ENCODE measurements at places on chromosomes 4 and X.

- DNase-seq: no peak
These were observed 363.1 kb upstream of the SLIT2 start for GRCh38 chr4:19888587-19888986.

DNA sequence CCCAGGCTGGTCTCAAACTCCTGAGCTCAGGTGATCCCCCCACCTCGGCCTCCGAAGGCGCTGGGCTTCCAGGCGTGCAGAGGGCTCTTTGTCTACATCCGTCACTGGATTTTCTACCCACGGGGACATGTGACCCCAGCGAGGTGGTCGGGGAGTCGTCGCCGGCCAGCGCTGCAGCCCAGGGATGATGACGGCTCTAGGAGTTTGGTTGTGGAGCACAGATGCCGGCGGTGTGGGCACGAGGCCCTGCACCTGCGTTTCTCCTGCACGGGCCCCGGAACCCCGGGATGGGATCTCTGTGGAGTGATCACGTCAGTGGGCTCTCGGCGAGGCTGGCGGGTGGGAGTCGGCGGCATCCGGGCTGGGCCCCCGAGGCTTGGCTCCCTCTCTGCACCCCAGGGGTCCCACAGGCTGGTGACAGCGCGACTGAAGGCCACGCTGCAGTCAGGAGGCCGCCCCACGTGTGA, 9.1 kb upstream of the GTPBP6 start:
- DNase-seq: no peak

- peak; percentile 1 for DNase-seq
These were observed at the start of gene NUDT10 for GRCh38 chrX:51332188-51332942. Gene NUDT10, plus strand, starts transcription at chrX:51332822. Its CDS starts 144 bp downstream, at chrX:51332966.

DNA sequence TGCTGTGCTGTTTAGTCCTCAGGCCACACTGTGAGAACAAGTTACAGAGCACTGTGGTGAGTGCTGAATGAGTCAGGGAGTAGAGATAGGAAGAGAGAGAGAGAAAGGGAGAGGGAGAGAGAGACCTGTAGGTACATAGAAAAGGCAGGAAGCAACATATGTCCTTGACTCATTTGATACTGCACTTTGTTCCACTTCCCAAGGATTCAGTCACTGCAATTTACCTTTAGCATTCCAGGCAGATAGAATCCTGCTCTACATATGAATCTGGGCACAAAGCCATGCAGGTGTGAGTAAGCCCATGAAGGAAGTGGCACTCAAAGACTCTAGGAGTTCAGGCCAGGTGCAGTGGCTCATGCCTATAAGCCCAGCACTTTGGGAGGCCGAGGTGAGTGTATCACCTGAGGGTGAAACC, 1.0 kb upstream of the DAPP1 start:
- no peak for DNase-seq

- no peak for DNase-seq
These were observed 152.6 kb upstream of the HAND2 start for GRCh38 chr4:173682609-173683008.

- DNase-seq: no peak
These were observed 40.9 kb downstream of the HMX1 start for GRCh38 chr4:8830611-8831200.

GRCh38 chr4:119113033-119113655, 22.5 kb upstream of the MYOZ2 start:
- no peak for DNase-seq

- DNase-seq: no peak
These were observed 1156.1 kb downstream of the FAT4 start for GRCh38 chr4:126470862-126471261.

GRCh38 chr4:23775694-23776093, 114.2 kb downstream of the PPARGC1A start:
- no peak for DNase-seq

DNA sequence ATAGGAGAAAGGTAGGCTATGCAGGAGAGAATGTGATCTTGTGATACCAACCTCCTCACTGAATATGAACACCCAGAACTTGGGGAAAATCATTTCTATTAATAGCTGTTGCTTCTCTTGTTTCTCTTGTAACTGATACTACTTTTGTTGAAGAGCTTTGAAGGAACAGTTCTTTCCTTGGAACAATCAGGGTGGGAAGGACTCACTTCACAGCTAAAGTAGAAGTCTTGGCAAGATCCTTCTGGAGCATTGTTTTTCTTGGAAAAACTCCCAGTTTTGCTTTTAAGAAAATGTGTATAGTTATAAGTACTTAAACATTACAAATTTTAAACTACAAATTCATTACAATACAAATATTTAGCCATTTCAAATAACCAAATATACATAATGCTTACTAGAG, 19.1 kb upstream of the XK start:
- no peak for DNase-seq

- DNase-seq: no peak
These were observed 137.0 kb downstream of the RBM47 start for GRCh38 chr4:40492691-40493090.

GRCh38 chrX:38877366-38877765, 76.1 kb downstream of the MID1IP1 start:
- DNase-seq: no peak

- no peak for DNase-seq
These were observed 37.5 kb downstream of the USP9X start for GRCh38 chrX:41122664-41123257.

DNA sequence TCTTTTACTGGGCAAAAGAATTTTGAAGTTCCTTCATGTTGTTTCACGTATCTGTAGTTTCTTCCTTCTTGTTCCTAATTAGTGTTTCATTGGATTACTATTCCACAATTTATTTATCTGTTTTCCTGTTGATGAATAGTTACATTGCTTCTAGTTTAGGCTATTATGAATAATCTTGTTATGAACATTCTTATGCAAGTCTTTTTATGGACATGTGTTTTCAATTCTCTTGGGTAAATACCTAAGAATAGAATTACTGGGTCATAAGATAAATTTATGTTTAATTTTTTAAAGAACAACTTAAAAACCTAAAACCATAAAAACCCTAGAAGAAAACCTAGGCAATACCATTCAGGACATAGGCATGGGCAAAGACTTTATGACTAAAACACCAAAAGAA, 70.9 kb upstream of the RXFP1 start:
- no peak for DNase-seq

GRCh38 chr4:184115399-184115798, 102.3 kb downstream of the ENPP6 start:
- no peak for DNase-seq

- DNase-seq: no peak
These were observed 83.2 kb downstream of the GPR143 start for GRCh38 chrX:9682456-9682855.

DNA sequence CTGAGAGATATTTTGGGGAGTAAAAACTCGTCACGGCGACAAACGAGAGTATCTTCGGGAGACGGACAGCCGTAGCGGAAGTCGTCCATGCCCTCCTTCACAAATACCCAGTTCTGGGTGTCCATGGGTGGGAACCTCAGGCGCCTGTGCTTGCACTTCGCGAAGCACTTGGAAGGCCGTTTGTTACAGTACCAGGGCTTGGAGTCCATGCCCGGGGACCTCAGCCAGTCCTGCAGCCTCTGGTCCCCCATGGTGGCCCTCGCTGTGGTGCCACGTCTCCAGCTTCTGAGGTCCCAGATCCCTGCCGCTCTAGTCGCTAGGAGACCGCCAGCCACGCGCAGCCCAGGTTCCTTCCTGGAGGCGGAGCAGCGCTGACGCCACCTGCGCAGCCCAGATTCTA, at the start of gene FAM47A:
Gene FAM47A (minus strand): TSS at position 287 of the 400 bp plus-strand sequence. CDS start 36 bp downstream, at position 251.
- no peak for DNase-seq

DNA sequence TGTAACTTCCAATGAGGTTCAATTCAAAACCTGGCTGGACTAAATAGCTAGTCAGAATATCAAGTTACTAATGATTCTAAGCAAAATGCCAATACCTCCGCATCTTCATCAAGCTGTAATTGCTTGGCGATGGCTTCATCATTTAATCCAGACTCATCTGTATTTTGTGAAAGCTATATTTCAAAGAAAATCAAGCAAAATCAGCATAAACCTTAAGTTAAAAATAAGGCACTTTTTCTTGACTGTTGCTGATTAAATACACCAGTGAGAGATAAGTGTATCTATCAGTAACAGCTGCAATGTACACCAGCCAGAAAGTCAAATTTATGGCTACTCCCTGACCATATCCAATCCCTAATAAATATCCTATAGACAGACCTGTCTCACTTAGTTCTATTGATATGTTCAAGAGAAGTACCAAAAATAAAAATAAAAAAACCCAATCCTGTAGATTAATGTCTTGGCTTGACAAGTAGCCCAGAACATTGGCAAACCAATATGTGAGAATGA, 39.6 kb downstream of the RFC1 start:
- no peak for DNase-seq

- DNase-seq: no peak
These were observed 622.1 kb downstream of the SPRY1 start for GRCh38 chr4:124018383-124019317.

DNA sequence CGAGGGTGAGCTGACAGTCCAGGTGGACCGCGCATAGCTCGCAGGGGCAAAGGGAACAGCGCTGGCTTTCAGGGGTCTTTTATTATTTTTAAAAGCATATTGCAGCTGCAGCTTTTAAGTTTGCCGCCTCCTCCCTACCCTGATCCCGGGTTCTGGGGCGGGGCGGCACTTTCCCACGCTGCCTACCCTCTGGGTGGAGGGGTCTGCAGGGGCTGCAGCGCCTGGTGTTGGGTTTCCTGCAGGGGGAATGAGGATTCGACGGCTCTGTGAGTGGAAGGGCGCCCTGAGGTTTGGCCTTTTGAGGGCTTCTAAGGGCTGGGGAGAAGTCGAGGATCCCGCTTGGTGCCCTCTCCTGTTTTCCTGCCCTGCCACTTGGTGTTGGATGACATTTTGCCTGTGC, 80.7 kb upstream of the SCML1 start:
- DNase-seq: no peak

All from CD4-positive, alpha-beta T cell treated with Interleukin-21 for 1 hour (primary cell).